ENCODE measurements at places on chromosomes 1 and 21. TPM values are rescaled to one million over a fixed set of nuclear protein-coding genes. Genes with fewer than 3 reads are reported as not detected.

- no peak for DNase-seq
These were observed 397.9 kb downstream of the HHAT start for GRCh38 chr1:210726621-210727020.

GRCh38 chr1:240350910-240351331 is 259.2 kb downstream of the FMN2 start:
- DNase-seq = no peak

The TFB2M gene
- total RNA-seq = 31.6 TPM

The PLA2G2C gene
- not detected for total RNA-seq

GRCh38 chr1:178724728-178725465 is at the start of gene RALGPS2:
Gene RALGPS2 (plus strand): TSS chr1:178725244. CDS start chr1:178776765, 51,521 bp downstream.
- DNase-seq = peak; percentile 72

GRCh38 chr1:25781130-25781433 is 18.9 kb upstream of the SELENON start:
- DNase-seq = no peak

GRCh38 chr1:161054232-161054631 is 8.5 kb upstream of the USF1 start:
- DNase-seq = no peak

The PRR9 gene
- total RNA-seq = not detected

DNA sequence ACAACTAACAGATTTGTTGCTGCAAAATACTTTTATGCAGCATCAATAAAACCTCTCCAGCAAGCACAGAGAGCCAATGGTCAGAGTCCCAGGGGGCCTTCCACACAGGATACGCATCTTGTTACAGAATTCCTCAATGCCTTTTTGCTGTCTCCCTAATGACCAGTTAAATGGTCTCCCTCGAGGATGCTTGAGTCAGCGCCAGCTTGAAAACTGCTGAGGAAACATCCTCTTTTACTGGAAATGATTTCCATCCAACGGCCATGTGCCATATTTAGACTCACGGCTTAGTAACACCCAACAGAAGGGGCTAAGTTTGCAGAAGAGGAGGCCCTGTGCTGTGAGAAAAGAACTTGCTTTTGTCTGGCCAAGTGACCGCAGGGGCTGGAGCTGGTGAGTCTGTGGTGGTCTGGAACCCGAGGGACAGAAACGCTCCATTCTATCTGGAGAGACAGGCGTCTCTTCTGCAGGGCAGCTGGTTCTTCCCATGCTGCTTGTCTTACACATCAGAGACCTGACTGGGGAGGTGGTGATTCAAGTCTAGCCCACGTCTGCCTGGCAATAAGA is 496.4 kb downstream of the SETD4 start:
- DNase-seq = peak; percentile 86

The DENND4B gene
- total RNA-seq = 12.6 TPM

- no peak for DNase-seq
These were observed 14.5 kb downstream of the AUNIP start for GRCh38 chr1:25844536-25845337.

- DNase-seq = no peak
These were observed 34.0 kb upstream of the SAMD13 start for GRCh38 chr1:84267476-84267875.

The C1orf141 gene
- not detected for total RNA-seq

DNA sequence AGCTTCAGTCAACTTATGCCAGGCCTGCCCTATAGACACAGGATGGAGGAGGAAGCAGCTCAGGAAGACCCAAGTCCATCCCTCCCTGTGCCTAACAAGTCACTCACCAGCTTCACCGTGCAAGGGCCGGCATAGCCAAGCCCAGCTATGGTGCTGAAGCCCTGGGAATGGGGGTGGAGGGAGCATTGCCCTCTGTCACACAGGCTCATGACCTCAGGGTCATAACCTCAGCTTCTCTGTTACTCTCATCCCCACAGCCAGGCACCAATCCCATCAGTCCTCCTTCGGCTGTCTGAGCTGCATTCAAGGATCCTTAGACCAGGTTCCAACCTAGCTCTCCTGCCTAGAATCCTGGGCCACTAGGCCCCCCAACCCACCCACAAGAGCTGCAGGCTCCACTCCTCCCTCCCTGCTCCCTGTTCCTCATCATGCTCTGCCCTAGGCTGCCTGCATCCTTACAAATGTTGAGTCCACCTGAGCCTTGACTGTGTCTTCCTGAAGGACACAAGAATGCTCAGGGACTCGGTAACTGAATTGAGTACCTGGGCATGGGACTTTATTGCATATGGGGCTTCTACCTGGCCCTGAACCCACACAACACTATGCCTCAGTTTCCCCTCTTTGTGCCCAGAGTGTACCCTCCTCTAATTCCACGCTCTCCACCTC is 1.7 kb downstream of the CD244 start:
- no peak for DNase-seq

DNA sequence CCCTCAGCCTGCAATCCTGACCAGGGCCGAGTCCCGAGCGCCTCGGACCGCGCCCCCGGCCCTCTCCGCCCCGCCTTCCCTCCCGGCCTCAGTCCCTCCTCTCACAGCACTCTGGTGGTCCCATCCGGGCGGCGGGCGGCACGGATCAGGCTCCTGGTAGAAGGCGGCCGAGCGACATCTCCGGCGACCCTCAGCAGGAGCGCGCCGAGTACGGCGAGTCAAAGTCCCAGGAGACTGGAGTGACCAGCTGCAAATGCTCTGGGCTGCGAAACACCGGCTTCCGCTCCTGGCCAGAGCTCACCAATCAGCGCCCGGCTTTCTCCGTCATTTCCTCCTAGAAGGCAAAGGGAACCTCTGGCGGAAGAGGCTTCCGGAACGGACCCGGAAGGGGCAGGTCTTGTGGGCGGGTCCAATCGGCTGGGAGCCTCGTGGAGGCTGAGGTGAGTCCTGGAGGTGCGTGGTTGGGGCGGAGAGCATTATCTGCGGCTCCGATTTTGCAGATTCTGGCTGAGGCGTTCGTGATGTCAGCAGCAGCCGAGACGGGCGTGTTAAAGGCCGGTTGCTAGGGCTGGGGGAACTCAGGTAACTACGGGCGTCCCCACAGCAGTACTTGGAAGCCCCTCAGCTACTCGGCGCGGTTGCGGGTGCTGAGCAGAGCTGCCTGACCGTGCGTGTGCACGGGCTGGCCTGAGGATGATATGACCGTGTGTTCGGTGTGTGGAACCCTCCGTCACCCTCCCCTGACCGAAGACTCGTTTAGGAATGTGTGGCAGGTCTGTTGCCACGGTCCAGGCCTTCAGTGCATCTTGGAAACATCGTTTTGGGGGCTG is at the start of the genes GDAP2 and WDR3:
TSS of gene GDAP2 (minus strand) at position 279 of the 830 bp plus-strand sequence. CDS start 9,264 bp downstream, outside the sequence.
TSS of gene WDR3 (plus strand) at position 397 of the 830 bp plus-strand sequence. CDS start 3,581 bp downstream, outside the sequence.
- peak; percentile 93 for DNase-seq

GRCh38 chr1:7623842-7624241 is 147.3 kb upstream of the VAMP3 start:
- no peak for DNase-seq

DNA sequence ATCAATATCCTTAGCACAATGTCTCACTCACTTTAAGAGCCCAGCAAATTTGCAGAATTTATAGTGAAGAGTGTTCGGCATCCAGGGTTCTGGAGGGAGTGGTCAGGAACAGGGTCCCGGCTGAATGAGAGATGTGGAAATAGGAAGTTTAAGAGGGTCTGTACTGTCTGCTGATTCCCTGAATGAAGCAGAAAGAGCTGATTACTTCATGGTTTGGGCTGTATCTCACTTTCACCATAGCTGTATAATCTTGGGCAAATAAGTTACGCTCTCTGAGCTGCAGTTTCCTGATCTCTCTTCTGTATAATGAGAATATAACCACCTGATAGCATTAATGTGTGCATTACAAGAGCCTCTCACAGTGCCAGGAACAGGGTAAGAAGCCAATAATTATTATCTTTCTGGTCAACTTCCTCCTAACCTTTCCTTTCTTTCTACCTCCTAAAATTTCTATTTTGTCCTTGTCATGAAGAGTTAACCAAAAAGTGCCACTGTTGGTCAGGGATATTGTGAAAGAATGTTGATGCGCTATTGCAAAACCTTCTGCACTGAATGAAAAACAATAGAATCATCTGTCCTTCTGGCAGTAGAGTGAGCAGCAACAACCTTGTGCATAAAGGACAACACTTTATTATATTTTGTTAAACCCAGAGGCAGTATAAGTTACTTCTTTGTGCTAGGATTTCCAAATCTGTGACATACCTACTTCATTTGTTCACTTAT is 14.7 kb upstream of the PTGFR start:
- DNase-seq = no peak
